RPMI8226 (cell line): ENCODE measurements at places on chromosomes 2 and 18.

DNA sequence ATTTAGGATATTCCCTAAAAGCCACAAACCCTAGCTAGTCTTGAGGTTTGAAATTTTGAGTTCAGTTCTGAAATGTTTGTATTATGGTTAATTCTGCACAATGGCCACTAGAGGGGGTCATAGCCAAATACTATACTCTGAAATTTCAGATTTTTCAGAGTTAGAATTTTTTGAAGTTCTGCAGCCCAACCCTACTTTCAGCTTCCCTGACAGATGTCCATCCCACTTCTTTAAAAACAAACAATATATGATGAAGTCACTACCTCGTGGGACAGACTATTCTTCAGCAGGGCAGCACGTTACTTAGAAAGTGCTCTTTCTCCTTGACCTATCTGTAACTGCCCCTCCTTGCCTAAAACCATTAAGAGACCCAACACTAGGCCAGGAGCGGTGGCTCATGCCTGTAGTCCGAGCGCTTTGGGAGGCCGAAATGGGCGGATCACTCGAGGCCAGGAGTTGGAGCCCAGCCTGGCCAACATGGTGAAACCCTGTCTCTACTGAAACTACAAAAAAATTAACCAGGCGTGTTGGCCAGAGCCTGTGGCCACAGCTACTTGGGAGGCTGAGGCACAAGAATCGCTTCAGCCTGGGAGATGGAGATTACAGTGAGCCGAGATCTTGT, 48.2 kb upstream of the PAPOLG start:
- peak; percentile 55 for DNase-seq

- DNase-seq: no peak
Observed at GRCh38 chr2:121900391-121900790, 144.9 kb downstream of the TSN start.

DNA sequence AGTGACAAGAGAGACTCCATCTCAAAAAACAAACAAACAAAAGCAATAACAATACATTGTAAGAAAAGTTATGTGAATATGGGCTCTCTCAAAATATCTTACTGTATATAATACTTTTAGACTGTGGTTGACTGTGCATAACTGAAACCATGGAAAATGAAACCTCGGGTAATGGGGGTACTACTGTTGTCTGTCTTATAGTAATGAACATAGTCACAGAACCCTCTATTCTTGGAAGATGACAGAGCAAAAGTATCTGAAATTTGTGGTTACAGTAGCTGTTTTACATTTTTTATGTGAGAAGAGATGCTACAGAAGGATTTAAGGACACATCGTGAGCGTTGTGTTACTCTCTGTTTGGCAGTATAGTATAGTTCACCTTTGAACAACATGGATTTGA, 60.5 kb downstream of the MAP4K4 start:
- DNase-seq: no peak

GRCh38 chr2:151638191-151638933, 95.9 kb downstream of the NEB start:
- peak; percentile 31 for DNase-seq

GRCh38 chr2:110820128-110820527, 87.8 kb downstream of the ACOXL start:
- DNase-seq: peak; percentile 81

DNA sequence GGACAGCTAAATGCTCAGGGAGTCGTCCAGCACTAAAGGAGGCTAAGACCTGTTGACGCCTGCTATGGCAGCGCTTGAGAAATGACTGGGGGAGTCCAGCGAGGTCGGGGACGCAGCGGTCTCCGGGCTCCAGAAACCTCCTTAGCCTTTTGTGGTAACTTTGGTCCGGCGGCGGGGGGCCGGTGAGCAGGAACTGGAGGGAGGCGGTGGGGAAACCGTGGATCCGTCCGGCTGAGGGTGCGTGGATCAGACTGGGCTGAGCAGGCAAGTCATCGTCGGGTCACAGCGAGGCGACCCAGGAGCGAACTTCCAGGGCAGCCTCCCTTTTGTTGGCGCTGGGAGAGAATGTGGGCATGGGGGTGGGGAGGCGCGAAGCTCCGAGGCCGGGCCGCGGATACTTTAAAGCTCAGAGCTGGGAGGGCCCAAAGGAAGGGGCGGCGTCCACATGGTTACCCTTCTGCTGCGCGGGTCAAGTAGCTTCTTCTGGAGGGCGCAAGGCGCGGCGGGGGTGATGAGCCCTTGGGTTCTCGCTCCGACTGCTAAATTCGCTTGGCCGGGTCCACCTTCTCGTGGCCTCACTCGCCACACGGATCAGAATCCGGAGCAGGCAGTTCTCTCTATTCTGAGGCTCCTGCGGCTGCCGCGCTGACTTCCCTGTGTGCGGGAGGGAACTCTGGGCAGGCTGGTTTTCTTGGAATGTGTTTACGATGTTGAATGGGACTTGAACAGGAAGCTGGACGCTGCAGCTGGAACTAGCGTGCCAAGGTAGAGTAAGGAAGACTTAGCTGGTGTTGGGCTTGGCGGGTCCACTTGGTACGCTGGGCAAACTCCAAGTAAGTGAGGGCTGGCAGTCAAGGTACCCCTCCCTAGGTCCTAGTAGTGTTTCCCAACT, 920 bp downstream of the GULP1 start:
- peak; percentile 68 for DNase-seq

GRCh38 chr18:55115606-55116005, 156.3 kb upstream of the CCDC68 start:
- DNase-seq: no peak

DNA sequence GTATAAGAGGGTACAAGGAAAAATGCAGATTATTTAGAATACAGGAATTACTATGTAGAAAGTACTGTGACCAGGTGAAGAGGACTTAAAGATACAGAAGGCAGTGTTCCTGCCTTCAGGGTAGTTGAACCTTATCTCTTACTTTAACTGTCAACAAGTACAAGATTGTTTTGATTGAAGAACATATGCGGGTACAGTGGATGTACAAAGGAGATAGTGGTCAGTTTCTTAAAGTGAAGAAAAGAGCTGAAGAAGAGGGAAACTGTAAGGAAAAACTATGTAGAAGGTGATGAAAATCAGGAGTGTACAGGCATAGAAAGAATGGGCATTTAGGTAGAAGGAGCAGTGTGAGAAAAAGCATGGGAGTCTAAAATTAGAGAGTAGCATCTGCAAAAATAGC, 2.2 kb downstream of the RALBP1 start:
- no peak for DNase-seq

DNA sequence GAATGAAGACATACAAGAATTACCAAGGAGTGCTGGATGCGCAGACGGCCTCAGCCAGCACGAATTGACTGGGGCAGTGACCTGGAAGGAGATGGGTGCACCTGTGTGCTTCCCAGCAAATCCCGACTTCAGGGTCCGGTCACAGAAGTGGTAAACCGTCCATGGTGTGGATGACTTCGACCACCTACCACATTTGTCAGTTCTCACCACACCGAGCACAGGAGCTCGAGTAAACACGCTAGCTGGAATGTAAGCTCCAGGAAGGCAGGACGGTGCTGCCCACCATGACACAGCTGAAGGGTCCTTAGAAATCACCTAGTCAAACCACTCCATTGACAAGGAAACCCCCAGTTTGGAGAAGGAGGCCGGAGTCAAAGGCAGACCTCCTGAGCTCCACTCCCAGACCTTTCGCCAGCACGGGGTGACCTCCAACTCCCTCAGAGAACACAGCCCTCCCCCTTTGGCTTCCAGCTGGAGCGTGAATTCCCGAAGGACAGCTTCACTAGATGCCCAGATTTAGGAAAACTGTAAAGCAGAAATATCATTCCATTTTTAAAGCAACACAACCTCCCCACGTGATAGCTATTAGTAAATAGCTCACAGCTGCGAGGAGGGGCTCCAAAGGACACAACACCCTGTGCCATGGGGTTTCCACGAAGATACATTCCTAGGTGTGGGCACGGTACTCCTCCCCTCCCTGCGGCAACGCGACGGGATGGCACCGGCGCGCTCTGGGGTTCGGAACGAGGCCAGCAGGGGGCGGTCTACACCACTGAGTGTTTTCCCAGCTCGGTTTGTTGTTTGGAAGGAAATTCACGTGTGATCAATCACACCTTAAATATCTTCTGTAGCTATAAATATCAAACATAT, 34.1 kb upstream of the GNAL start:
- peak; percentile 65 for DNase-seq

- no peak for DNase-seq
Observed at GRCh38 chr2:32937602-32938448, 8.9 kb upstream of the LTBP1 start.

DNA sequence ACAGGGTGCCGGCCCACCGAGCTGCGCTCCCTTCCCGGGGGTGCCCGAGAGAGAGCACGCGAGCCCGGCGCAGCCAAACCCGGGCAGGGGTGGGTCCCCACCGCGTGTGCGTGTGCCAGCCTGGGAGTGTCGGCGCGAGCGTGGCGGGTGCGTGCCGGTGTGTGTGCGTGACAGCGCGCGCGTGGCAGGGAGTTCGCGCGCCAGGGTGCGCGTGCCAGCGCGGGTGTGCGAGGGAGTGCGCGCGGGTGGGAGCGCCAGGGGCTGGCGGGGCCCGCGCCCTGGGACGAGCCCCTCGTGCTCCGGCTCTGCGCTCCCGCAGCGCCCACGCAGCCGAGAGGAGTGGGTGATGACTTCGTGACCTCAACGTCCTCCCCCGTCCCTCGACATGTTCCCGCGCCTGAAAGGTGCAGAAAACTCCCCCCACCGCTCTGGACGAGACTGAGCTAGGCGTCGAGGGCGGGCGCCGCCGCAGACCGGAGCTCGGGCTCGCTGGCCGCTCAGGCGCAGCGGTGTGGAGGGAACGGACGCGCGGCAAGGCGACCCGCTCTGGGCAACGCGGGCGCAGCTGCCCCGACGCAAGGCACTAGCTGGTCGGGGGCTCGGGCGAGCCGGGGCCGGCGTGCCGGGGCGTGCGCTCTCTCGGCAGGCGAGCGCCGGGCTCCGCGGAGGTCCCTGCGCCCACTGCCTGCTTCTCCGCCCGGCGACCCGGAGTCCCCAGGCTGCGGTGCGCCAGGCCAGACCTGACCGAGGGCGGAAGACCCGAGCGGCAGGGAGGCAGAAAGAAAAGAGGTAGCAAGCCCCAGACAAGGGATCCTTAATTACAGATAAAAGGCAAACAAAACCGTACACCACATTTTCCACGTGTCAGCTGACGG, 582.8 kb downstream of the ZEB2 start:
- DNase-seq: no peak

- no peak for DNase-seq
Observed at GRCh38 chr2:241071677-241072111, 30.4 kb downstream of the MTERF4 start.

- DNase-seq: no peak
Observed at GRCh38 chr2:80324525-80324924, 20.0 kb upstream of the LRRTM1 start.

DNA sequence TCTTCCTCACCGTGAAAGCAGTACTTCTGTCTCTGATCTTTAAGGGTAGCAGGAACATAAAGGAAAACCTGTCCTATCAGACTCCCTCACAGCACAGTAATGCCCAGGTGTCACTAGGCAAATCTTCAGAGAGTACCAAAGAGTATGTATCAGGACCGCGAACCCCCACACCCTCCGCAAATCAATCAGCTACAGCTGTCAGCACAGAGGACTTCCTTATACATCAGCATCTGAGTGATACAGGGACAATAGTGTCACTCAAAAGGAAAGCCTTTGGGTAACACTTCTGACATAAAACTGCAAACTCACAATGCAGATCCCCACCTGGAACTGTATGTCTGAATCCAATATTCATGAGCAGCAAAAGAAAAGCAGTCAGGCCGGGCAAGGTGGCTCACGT, 2.6 kb downstream of the AFG3L2 start:
- DNase-seq: no peak

DNA sequence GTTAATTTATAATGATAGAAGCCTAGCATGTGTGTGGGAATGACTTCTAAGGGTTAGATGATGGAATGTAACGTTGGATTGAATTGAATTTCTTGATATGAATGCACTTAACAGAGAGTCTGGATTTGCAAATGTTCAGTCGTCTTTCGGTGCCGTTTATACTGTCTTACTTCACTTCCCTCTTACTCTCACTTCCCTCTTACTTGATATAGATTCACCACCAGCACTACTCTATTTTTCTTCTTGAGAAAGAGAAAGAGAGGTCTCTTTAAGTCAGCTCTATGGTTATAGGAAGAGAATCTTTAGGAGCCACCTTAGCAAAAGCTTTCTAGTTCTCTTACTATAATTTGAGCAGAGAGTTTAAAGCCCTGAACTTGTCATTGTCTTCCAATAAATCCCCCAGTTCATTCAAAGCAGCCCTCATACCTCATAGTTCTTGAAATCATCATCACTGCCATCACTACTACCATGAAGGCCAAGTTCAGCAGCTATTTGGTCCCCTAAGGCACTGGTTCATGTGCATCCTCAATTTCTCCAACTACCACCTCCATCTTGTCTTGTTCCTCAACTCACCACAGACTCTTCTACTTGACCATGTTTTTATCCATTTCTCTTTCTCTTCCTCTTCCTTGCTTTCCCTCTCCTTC, 501.7 kb upstream of the TCF4 start:
- DNase-seq: no peak

GRCh38 chr2:46366668-46367052, 69.5 kb downstream of the EPAS1 start:
- no peak for DNase-seq

DNA sequence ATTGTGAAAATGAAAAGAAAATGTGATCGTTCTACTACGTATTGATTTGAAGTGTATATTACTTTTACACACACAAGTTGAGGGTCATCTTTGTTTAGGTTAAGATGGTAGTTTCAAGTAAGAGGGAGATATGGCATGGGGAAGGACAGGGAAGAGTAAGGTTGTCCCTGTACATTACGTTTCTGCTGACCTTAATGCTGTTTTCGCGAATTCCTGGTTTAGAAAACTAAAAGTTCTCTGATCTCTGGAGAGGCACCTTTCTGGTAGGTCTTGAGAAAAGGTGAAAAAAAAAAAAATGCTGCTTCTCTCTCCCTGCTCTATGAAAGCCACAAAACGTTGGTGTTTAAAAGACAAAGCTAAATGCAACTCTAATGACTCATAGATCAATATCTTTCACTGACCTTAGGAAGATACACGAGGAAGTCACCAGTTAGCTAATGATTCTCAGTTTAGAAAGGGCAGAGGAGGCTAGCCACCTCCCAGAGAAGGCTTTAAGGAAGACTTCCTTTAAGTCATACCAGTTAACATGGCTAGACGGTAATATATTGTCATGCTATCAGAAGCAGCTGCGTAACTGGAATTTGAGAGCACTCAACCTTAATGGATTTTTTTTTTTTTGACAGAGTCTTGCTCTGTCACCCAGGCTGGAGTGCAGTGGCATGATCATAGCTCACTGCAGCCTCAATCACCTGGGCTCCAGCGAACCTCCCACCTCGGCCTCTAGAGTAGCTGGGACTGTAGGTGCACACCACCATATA, 13.2 kb downstream of the TXNDC2 start:
- no peak for DNase-seq

DNA sequence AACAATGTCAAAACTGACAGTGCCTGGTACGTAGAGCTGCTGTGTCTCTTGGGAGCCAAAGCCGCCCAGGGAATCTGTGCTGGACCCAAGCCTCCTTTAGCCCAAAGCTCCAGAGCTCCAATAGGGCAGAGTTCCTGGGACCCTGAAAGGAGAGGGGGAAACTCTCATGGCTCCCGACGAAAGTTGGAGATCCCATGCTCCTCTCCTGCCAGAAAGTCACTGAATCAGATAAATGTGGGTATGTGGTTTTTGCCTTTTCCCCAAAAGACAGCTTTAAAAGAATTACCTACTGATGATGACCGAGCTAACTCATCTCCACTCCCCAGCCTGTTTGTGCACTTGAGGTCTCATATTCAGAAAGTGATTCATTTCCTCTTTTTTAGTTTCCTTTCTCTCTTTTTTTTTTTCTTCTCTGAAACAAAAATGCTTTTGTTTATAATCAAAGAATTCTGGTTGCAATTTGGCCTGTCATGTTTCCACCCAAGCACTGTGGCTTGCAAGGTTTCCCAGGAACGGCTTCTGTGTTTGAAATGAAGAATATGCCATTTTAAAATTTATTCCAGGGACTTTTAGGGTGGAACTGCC, 14.1 kb upstream of the PMAIP1 start:
- peak; percentile 64 for DNase-seq

- DNase-seq: no peak
Observed at GRCh38 chr18:26545335-26546123, 2.8 kb downstream of the KCTD1 start.
